ENCODE measurements at places on chromosomes 12 and 14.

- DNase-seq, result no peak
Measured at GRCh38 chr14:39370415-39370814, 61.8 kb downstream of the FBXO33 start.

GRCh38 chr12:123895451-123895850 is 77.2 kb downstream of the CCDC92 start:
- DNase-seq, result no peak

GRCh38 chr12:3075315-3075714 is 1.9 kb upstream of the TSPAN9 start:
- no peak for DNase-seq

- no peak for DNase-seq
Measured at GRCh38 chr12:42208574-42208973, 29.5 kb downstream of the YAF2 start.

DNA sequence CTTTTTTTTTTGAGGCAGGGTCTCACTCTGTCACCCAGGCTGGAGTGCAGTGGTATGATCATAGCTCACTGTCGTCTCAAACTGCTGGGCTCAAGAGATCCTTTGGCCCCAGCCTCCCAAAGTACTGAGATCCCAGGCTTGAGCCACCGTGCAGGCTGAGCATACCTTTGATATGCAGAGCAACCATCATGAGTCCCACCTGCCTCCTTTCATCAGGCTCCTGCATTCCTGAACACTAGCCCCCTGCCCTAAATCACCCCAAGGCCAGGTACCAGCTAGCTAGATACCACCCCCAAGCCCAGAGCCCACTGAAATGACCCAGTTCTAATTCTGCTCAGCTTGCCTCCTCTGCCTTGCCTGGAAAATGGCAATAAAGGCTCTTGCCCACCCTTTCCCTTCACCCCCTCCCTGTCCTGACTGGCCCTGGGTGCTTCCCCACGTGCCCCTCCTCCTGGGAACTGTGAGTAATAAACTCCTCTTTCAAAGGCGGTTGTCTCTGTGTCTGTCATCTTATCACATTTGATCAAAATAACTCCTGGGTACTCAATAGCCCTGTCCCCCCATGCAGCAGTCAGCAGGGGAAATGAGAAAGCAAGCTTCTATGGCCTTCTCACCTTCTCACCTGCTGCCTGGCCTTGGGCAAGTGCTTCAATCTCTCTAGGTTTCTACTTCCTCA is 6.4 kb upstream of the BRF1 start:
- DNase-seq, result no peak

GRCh38 chr12:1065629-1066028 is 74.6 kb downstream of the ERC1 start:
- DNase-seq, result no peak

GRCh38 chr12:51326698-51327439 is 2.9 kb upstream of the BIN2 start:
- no peak for DNase-seq

GRCh38 chr12:7142056-7142644 is 12.0 kb downstream of the CLSTN3 start:
- DNase-seq, result no peak

- no peak for DNase-seq
Measured at GRCh38 chr14:104288272-104288671, 149.9 kb downstream of the KIF26A start.

DNA sequence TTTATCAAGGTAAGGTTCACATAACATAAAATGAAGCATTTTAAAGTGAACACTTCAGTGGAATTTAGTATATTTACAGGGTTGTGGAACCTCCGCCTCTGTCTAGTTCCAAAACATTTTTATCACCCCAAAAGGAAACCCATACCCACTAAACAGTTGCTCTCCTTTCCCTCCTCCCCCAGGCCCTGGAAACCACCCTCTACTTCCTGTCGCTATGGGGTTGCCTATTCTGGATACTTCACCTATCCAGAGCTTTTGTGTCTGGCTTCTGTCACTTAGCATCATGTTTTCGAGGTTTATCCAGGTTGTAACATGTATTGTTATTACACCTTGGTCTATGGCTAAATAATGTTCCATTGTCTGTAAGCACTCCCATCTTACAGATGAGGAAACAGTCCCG is 27.7 kb upstream of the ZFP36L1 start:
- DNase-seq, result no peak

DNA sequence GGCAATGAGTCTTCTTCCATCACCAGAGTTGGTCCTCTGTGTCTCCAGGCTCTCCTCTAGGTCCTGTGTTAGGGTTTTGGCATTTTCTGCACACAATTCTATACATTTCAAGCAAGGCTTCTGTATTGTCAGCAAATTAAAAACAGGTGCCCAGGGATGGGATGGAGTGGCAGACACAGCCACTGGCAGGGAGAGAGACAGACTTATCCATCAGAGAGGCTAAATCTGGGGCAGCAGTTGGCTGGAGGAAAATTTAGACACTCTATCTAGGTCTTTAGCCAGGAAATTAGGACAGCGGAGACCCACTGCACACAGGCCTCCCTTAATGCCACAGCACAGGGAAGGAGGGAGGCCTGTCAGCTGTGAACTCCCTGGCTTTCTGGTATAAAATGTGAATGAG is 20.2 kb downstream of the PLEKHD1 start:
- DNase-seq, result no peak

GRCh38 chr12:66107451-66107915 is 23.1 kb downstream of the LLPH start:
- no peak for DNase-seq

DNA sequence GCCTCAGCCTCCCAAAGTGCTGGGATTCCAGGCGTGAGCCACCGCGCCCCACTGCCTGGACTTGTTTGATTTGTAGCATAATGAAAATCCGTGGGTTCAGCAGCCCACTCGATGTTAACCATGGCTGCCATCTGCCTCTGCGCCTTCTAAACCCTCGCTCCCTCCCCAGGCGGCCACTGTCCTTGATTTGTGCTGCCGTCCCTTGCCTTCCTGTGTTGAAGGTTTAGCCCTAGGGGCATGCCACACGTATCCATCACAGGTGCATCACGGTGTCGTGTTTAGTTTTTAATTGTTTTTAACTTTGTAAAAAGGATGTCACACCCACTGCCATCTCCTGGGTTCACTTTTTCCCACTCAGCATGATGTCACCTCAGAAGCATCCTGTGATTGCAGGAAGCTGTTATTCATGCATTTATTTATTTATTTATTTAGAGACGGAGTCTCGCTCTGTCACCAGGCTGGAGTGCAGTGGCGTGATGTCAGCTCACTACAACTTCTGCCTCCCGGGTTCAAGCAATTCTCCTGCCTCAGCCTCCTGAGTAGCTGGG is 24.5 kb upstream of the ULK1 start:
- DNase-seq, result no peak

- DNase-seq, result no peak
Measured at GRCh38 chr12:108930155-108930554, 50.3 kb downstream of the DAO start.

DNA sequence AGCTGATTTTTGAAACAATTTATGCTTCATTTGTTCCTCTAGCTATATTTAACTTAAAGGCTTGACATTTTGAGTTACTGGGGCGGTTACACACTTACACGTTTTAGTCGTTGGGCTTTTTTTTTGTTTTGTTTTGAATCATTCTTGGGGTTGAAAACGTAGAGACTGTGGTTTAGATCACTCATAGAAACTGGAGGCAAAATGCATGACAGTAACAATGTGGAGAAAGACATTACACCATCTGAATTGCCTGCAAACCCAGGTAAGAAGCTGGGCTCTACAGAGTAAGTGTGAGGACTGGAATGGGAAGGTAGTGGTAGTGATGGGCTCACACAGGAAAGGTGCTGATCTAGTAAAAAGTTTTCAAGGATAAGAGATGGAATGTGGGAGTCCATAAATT is at the start of gene CLEC2D:
Gene CLEC2D (plus strand): TSS at position 180 of the 400 bp plus-strand sequence. CDS start 22 bp downstream, at position 202.
- DNase-seq, result no peak

Data from cortex of kidney (tissue), 1 donor.